ENCODE measurements at places on chromosomes 2 and 18.

GRCh38 chr2:217465100-217465499, 537.7 kb downstream of the TNS1 start:
- peak; percentile 72 for DNase-seq

DNA sequence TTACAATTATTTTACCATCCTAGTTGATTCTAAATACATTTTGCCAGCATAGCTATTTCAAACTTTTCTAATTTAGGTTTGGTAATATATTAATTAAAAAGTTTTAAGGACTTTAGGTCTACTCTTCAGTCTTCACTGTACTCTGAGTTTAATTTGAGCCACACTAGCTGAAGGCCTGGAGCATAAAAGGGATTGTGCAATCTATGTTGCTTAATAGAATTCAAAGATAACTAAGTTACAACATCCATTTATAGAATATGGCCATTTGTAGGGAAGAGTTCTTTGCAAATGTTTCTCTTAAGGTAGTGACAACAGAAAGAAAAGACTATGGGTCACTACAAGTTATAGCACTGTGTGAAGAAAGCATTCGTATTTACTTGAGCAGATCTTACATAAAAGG, 702.2 kb upstream of the NRXN1 start:
- no peak for DNase-seq

DNA sequence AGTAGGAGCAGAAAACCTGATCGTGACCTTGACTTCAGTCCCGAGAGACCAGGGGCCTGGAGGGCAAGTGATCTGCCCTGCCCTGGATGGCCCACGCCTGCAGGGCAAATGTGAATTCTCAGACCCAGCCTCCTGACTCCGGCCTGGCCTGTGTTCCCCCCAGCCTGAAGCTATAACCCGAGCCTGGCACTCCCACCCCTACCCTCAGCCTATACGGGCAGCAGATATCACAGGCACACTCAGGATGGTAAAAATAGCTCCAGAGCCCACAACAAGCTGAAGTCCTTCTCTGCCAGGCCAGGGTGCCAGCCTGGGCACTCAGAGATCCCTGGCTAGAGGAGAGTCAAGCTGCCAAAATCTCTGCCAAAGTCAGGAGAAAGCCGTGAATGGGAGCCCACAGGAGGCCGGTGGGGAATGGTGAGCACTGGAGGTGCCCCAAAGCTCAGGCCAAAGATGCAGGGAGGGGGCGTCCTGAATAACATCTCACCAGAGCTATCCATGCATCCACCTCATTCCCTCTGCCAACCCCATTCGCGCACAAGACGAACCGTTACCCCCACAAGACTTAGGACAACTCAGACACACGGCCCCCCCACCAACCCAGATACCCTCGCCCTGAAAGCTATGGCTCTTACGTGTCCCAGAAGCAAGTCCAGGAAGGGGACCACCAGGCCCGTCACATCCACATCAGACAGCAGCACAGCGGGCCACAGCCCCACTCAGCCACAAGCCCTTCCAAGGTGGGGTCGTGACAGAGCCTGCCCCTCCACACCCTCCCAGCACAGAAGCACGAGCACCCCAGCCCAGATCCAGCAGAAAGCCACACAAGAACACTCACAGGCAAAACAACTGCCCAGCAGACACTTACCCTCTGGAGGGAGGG, 144.9 kb downstream of the TNS1 start:
- no peak for DNase-seq

- peak; percentile 60 for DNase-seq
Observed at GRCh38 chr2:7010391-7011054, 93.3 kb downstream of the RNF144A start.

DNA sequence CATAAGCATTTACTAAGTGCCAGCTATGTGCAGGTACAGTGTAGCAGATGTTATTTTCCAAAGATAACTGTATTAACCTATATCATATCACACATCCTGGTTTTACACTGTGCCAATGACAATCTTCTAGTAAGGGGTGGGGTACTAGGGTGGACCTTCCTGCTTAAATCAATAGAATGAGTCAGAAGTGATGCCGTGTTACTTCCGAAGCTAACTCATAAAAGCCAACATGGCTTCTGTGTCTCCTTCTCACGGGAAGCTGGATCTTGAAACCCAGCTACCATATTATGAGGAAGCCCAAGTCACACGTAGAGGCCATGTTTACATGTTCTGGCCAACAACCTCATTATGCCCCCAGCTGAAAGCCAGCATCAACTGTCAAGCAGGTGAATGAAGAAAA, 59.1 kb downstream of the MRPL33 start:
- no peak for DNase-seq

GRCh38 chr2:143155661-143156060, 26.4 kb downstream of the ARHGAP15 start:
- no peak for DNase-seq

- DNase-seq, result no peak
Observed at GRCh38 chr18:70386582-70386981, 97.7 kb downstream of the SOCS6 start.

GRCh38 chr2:171393487-171393886, 40.3 kb downstream of the METTL8 start:
- no peak for DNase-seq

DNA sequence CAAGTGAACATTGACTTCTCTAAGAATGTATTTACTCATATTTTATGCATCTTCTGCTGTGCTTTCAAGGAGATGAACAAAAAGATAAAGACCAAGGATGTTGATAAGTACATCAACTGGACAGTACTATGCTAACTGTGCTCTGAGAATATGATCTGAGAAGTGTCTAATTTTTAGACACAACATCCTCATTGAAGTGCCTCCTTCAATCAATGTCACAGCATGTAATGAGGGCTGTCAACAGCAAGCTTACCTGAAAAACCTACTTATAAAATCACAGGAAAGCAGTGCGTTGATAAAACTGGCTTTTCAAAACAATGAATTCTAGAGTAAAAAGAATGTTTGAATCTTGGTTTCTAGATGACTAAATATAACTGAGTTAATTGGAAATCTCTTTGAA, 452.9 kb upstream of the DSEL start:
- DNase-seq, result no peak

DNA sequence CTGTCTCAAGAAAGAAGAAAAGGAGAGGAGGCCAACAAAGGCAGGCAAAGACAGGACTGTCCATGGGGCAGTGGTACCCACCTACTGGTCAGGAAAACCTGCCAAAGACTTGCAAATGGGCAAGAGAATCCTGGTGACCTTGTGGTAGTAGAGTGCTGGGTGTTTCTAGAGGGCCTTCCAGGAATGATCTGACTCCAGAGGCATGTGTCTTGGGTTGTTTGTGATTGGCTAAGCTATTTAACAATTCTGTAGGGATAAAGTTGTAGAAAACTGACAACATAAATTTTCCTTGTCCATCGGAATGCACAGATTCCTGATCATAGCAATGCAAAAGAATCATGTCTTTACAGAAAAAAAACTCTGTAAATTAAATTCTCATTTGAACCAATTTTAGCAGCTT, 68.5 kb upstream of the ZNF532 start:
- peak; percentile 17 for DNase-seq

DNA sequence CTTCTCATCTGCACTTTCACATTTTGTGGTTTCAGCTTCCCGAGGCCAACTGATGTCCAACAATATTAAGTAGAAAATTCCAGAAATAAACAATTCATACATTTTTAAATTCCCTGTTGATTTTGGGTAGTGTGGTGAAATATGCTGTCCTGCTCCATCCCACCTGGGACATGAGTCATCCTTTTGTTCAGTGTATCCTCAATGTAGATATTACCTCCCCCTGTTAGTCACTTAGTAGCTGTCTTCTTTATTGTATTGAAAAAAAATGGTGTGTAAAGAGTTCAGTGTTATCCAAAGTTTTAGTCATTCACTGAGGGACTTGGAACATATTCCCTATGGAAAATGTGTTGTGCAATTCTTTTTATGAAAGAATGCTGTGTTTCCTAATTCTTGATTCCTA, 348.1 kb downstream of the SOCS6 start:
- DNase-seq, result peak; percentile 49

DNA sequence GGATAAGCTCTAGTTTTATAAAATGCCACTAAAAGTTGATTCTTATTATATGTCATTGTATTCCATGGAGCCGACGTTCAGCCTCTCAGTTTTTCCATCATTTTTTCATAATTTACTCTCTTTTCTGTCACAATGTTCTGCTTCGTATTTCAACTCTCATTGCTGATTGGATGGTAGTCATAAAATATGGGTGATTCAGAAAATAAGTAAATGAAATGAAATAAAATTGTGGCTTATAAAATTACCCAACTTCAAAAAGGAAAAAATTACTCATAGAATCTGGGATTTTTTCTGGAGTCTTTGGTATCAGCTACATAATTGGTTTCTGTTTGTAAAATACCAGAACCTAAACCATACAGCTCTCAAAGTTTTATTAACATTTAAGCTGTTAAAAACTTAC, 139.7 kb upstream of the ITGA4 start:
- DNase-seq, result no peak

GRCh38 chr2:160509016-160509415, 15.4 kb upstream of the RBMS1 start:
- DNase-seq, result no peak

DNA sequence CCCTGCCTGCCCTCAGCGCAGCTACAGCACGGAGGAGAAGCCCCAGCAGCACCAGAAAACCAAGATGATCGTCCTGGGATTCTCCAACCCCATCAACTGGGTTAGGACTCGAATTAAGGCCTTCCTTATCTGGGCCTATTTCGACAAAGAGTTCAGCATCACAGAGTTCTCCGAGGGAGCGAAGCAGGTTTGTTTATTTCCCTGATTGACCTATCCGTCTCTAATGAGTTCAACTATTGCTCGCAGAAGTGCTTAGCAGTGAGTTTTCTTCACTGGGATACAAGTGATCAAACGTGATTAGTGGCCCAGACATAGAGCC, 639 bp downstream of the MAIP1 start:
- no peak for DNase-seq

DNA sequence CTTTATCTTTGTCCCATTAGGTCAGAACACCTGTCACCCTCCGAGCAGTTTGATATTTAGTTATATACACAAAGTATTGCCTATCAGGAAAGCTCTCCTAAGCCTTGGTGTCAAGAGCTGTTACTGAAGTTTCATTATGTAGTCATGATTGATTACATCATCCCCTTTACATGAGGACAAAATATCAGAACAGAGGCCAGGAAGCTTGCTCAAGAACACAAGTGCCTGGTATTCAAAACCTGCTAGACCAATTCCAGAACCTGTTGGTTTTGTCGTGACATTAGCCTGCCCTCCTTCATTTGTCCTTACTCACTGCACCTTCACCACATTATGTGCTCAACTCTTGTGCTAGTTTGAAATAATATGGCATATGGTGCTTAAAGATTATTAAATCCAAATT, 377.1 kb downstream of the CDH19 start:
- DNase-seq, result no peak

DNA sequence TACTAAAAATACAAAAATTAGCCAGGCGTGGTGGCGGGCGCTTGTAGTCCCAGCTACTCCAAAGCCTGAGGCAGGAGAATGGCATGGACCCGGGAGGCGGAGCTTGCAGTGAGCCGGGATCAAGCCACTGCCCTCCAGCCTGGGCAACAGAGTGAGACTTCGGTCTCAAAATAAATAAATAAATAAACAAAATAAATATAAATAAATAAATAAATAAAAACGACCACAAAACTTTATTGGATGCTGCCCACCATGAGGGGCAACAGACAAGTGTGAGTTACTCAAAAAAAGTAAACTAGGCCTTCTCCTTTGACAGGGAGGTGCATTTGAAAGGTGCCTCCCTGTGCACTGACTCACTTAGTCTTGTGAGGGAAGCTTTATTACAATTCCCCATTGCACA, 50.4 kb downstream of the SLC4A1AP start:
- DNase-seq, result no peak

DNA sequence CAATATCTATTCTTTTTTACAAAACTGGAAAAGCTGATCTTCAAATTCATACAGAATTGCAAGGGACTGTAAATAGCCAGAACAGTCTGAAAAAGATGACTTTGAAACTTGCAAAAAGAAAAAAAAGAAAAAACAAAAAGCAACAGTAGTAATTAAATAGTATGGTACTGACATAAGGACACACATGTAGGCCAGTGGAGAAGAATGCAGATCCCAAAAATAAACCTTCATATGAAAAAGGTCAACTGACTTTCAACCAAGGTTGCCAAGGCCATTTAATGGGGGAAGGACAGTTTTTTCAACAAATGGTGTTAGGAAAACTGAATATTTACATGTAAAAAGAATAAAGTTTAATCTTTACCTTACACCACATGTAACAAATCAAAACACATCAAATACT, 111.8 kb downstream of the USP34 start:
- no peak for DNase-seq

- peak; percentile 63 for DNase-seq
Observed at GRCh38 chr2:11314487-11314886, 29.9 kb downstream of the ROCK2 start.

- DNase-seq, result no peak
Observed at GRCh38 chr2:175253871-175254270, 72.4 kb upstream of the ATP5MC3 start.

GRCh38 chr2:48454504-48454903, 75.5 kb upstream of the STON1 start:
- DNase-seq, result no peak

DNA sequence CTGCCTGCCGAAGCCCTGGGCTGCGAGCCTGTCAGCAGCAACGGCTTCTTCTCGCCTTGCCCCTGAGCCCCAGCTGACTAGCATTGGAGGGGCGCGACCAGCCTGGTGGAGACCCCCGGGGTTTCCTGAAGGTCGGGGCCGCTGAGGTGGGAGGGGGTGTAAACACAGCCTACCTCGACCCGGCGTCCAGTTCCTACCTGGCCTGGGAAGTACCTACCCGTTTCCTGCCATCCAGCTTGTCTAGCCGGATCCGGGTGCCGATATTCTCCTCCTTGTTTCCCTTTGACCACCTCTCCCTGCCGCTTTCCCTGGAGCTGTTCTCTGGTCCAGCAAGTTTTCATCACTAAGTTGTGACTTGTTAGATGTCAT, 511 bp downstream of the MOB4 start:
- peak; percentile 20 for DNase-seq

DNA sequence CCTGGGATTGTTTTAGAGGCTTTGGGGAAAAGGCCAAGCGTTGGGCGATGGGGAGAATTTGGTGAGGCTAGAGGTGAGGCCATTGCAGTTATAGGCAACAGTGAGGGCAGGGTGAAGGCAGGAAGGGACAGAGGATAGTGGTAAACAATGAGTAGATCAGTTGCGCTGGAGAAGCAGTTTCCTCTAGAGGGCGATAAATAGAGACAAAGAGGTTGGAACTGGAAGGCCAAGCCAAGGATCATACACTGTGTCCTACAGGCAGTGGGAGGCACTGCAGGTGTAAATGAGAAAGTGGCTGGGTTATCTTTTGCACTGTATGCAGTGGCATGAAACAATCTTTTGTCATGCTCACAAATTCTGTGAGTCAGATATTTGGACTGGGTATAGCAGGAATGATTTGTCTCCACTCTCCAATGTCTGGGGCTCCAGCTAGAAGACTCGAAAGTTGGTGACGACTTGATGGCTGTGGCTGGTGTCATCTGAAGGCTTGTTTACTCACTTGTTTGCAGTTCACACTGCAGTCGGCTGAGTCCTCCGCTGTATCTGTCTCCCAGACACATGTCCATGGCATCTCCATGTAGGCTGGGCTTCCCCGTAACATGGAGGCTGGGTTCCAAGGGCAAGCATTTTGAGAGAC, 82.1 kb downstream of the TNP1 start:
- DNase-seq, result peak; percentile 71

- DNase-seq, result peak; percentile 68
Observed at GRCh38 chr2:44244135-44244871, 31.0 kb upstream of the SLC3A1 start.

- DNase-seq, result no peak
Observed at GRCh38 chr2:148971547-148971946, 67.0 kb upstream of the LYPD6B start.
